ENCODE measurements at places on chromosomes 3 and 15.

DNA sequence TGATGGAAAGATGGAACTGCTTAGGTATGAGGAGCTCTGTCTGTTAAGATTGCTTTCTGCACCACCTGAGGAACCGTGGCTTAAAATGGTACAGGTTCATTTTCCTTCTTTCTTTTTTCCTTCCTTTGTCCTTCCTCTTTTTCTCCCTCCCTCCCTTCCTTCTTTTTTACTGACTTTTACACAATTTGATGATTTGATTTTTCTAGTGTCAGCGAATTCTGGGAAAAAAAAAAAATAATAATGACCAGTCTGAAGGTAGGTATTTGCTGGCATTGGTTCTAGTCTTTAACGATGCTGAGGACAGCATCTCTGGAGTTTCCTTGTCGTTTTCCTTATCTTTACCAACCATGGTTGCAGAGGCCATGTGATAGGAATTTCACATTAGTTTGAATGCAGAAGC, 613.5 kb downstream of the EDEM1 start:
- no peak for DNase-seq

GRCh38 chr3:194758716-194759115, 73.0 kb downstream of the FAM43A start:
- DNase-seq: no peak

- DNase-seq: no peak
Measured at GRCh38 chr3:125080077-125080476, 24.3 kb upstream of the HEG1 start.

DNA sequence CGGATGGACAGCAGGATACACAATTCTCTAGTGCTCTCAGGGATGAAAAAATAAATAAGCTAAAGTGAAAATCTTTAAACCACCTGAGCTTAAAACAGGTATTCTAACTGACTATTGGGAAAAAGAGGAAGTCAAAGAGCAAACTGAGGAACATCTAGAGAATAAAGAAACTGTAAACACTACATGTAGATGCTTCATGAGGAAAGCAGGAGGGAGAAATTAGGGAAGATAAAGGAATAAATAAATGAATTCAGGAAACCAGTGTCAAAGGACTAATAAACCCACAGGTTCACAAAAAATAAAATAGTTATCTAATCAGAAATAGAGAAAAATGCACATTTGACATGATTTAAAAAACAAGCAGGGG, 525 bp upstream of the MCCC1 start:
- DNase-seq: no peak

- DNase-seq: no peak
Measured at GRCh38 chr3:42472555-42472954, 29.9 kb upstream of the VIPR1 start.

DNA sequence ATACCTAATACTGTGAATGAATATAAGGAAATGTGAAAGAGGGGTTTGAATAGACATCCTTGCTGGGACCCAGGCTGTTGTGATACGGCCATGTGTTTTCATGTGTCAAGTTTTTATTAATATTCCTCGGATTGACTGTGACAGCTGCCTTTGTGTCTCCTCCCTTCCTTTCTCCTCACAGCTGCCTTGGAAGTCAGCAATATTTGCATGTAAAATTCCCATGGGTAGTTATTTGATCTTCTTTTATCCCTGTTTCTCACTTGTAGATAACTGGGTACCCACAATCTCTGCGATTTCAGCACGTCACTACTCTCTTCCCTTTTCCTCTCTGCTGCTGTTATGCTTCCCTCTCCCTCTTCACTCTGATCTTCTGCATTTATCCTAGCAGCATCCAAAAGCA, 9.4 kb downstream of the GPR156 start:
- DNase-seq: no peak

DNA sequence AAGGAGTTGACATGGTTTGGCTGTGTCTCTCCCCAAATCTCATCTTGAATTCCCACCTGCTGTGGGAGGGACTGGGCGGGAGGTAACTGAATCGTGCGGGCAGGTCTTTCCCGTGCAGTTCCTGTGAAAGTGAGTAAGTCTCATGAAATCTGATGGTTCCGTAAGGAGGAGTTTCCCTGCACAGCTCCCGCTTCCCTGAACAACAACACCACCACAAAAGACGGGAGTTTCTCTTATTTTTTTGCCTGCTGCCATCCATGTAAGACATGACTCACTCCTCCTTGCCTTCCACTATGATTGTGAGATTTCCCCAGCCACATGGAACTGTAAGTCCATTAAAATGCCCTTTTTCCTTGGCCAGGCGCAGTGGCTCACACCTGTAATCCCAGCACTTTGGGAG, 22.7 kb downstream of the XXYLT1 start:
- no peak for DNase-seq
